ENCODE measurements at places on chromosomes 5 and 9.

DNA sequence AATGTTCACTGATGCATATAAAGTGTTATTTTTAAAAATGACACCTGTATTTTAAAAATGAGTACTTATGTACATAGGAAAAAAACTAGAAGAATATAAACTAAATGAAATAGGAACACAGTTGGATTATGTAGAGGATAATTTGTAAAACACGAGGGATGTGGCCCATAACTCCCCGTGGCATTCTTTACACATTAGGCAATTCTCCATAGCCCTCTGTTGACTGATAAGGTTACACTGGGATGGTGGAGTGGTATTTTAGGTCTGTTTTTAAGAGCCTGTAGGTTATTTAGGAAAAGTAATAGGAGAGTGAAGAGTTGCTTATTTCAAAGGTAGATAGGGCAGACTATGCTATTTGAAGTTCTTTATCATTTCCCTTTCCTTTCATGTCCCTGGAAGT, 1.8 kb downstream of the CAVIN4 start:
- DNase-seq: no peak

DNA sequence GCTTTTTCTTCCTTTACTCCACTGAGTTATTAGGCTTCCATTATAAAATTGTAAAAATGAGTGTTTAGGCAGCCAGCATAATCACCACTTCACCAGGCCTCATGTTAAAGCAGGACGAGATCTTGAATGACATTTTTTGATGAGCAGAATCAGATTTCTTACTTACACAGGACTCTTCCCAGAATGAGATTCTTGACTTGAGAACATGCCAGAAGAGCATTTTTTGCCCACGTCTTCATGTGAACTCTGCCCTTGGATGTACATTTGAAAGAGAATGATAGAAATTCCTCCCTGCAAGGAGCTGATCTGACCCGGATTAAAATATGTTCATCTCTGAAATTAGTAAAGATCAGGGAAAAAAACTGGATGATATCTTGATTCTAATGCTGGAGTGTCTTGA, 212.1 kb upstream of the ADRA1B start:
- no peak for DNase-seq

GRCh38 chr9:108272349-108272899, 583.4 kb downstream of the ACTL7B start:
- no peak for DNase-seq

GRCh38 chr9:91056917-91057316, 255.3 kb downstream of the SYK start:
- no peak for DNase-seq

GRCh38 chr5:133222979-133223378, 171.2 kb downstream of the HSPA4 start:
- no peak for DNase-seq

- no peak for DNase-seq
These were observed 53.2 kb upstream of the GRIA1 start for GRCh38 chr5:153437251-153437650.

GRCh38 chr5:176816791-176817347, 6.5 kb downstream of the UNC5A start:
- no peak for DNase-seq

GRCh38 chr9:115944166-115944948, 209.2 kb upstream of the PAPPA start:
- DNase-seq: no peak

DNA sequence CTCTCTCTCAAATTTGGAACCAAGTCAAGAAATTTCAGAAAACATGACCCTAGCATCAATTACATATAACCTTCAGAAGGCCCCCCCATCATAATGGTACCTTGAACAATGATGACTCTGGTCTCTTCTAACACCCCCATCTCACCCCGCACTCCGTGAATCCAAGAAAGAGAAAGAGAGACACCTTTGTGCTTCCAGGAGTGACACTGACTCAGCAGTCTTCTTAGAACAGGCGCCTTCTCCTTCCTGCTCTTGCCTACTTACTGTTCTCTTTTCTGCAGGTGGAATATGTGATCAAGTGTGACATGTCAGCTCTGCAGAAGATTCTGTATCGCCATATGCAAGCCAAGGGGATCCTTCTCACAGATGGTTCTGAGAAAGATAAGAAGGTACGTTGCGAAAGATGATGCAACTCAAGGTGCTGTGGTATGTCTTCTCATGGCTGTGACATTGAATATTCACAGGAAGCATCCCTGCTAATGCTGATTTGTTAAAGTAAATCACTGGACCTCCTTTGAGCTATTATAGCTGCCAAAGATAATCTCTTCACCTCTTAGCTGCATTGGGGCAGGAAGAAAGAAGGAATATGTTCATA, 81.3 kb downstream of the SMARCA2 start:
- no peak for DNase-seq

DNA sequence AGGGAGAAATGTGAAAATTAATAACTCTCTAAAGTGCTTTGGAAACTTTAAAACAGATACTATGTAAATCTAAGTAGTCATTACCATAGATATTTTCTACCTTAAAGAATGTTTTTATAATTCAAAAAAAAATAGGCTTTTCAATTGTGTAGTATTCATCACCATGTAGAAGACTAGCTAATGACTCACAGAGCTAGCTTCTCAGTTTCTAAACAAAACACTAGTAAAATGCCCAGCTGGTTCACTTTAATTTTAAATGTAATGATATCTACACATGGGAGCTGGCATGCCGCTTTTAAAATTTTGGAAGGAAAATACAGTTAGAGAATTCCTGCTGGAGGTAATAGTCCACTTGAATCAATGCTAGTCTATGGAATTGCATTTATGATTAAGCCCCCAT, 509.8 kb downstream of the CSNK1G3 start:
- no peak for DNase-seq

GRCh38 chr9:19050637-19051591, 1.7 kb downstream of the RRAGA start:
- no peak for DNase-seq

DNA sequence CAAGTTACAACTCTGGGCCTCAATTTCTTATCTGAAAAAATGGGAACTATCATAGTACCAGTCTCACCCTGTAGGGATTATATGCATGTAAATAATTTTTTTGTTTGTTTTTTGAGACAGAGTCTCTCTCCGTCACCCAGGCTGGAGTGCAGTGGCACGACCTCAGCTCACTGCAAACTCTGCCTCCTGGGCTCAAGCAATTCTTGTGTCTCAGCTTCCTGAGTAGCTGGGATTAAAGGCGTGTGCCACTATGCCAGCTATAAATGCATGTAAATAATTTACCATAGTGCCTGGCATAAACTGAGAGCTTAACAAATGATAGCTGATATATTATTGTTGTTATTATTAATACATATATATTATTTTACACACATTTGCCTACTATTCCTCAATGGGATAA, 3.0 kb upstream of the ARHGAP26 start:
- no peak for DNase-seq

DNA sequence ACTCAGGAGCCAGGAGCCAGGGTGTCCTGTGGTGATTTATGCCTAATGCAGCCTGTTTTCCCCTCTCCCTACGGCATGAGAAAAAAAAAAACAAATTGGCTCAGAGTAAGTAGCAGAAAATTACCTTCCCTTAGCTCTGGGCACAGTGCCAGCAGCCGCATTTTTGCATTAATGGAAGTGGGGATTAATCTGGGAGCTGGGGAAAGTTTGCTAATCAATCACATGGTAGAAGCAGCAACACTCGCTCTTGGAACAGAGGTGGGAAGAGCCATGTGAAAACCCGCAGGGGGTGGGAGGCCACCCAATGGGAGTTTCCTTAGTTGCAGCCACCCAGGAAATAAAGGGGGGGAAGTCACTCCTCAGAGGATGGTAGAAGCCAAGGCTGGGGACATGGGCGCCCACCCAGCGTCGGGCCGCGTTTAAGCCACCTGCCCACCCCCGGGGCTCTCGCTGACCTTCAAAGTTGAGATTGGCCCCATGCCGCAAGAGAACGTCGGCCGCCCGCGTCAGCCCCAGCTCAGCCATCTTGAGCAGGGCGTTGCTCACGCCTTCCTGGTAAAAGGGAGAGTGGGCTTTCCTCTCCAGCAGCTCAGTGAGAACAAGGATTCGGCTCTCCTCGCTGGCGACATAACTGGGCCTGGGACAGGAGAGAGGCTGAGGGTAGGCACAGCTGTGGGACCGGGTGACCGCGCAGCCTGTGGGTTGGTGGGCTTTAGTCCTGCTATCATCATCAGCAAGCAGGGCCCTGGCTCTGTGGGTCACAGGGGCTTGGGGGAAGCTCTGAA, 1.7 kb downstream of the ASB6 start:
- DNase-seq: no peak

DNA sequence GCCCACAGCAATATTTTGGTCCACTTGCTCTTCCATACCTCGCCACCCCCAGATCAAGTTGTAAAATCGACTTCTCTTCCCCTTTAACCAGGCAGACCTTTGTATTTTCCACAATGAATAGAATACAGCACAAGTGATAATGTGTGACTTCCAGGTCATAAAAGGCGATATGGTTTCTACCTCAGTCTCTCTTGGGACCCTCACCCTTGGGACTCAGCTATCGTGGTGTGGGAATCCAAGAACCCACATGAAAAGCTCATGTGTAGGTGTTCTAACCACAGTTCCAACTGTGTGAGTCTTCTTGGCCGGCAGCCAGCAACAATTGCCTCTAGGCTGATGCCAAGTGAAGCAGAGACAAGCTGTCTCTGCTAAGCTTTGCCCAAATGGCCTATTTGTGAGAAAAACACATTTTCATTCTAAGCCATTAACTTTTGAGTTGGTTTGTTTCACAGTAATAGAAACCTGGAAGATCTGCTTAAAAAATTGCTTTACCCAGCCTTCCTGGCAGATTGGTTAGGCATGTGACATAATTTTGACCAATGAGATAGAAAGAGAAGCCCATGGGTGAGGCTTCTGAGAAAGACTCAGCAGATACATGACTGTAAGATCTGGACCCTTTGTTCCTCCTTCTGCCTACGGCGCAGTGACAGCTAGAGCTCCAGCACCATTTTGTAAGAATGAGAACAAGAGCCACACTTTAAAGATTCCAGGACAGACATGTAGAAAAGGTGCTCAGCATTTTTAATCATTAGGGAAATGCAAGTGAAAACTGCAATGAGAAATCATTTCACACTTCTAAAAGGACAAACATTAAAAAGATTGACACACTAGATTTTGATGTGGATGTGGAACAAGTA, 18.3 kb upstream of the MLLT3 start:
- DNase-seq: no peak

DNA sequence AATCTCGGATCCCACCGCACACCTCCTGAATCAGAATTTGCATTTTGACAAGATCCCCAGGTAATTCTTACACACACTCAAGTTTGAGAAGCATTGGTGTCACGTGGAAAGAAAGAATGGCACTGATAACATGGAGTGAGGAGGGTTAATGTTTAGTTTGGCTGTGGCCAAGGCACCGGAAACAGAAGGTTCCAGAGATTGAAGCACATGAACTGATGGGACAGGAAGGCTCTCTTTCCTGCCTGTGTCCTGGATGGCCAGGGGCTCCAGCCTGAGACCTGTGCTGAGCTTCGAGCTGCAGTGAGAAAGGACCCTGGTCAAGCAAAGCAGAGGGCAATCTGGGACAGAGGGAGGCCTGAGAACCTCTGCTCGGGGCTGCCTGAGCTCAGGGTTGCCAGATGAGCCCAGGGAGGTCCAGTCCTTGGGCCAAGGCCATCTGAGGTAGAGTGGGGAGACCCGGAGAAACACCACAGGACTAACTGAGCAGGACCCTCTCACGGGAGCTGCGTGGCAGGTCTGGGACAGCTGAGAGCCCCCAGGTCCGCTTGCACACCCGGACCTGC, 27.3 kb downstream of the AFAP1L1 start:
- no peak for DNase-seq

DNA sequence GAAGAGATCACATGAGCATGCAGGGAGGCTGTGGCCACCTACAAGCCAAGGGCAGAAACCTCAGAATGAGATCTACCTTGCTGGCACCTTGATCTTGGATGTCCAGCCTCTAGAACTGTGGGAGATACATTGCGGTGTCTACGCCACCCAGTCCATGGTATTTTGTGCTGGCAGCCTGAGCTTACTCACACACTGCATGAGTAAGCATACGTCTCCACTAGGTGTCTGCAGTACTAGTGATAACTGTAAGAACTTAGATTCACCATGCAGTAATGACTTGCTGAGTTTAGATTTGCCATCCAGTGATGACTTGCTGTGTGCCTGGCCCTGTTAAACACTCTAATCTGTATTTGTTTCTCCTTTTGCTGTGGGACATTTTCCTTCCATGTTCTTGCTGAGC, 417.7 kb downstream of the GADD45G start:
- DNase-seq: no peak

DNA sequence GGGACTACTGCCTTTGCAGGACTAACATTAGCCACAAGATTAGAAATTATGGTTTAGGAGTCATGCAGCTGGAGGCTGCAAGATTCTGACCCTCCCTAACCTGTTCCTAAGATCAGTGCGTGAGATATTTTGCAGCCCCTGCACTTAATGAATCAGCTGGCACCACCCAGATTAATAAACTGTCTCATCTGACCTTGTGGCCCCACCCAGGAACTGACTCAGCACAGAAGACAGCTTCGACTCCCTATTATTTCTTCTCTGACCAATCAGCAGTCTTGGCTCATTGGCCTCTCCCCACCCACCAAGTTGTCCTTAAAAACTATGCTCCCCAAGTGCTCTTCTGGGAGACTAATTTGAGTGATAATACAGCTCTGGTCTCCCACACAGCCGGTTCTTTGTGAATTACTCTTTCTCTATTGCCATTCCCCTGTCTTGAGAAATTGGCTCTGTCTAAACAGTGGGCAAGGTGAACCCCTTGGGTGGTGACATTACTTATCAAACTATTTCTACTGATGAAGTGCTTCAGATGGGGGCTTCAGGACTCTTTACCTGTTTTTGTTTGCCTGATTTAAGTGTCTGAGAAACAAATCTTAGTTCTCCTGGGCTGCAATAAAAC, 17.0 kb downstream of the CTSL start:
- DNase-seq: no peak

DNA sequence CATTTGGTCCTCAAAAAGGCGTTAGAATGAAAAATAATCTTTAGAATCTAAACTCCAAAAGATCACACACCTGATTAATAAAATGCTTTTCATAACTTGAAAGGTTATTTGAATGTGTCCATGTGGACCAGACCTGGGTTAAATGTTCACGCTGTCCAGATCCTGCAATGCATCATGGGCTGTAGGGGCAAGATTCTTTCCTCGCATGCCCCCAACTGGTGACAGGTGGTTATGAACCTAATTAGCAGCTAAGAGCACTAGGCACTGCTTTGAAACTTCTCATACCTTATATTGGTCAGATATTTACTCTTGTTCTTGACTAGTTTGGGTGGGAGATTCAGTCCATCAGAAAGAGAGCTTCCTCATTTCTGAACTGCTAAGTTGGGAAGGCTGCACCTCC, 19.3 kb upstream of the PIP5K1B start:
- DNase-seq: no peak

- no peak for DNase-seq
These were observed 15.8 kb downstream of the SLC25A48 start for GRCh38 chr5:135850231-135850630.

- no peak for DNase-seq
These were observed 133.2 kb upstream of the IRX4 start for GRCh38 chr5:2015961-2016360.

GRCh38 chr5:160018945-160019625, 10.1 kb downstream of the TTC1 start:
- no peak for DNase-seq

DNA sequence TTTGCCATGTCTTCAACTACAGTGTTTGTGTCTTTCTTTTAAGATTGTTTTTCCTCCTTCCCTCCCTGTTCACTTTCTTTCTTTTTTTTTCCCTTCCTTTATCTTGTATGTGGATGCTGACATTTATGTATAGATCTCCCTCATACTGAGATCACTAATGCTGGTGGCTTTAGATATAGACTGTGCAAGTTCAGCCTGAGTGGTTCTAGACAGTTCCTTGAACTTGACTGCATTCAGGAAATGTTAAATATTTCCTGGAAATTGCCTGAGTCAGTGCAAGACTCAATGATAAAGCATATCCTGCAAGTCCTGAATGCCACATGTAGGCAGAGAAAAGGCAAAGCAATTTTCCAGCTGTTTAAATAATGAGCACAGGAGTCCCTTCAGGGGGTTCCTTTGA, 182.5 kb upstream of the NR3C1 start:
- DNase-seq: no peak

All from left renal pelvis (tissue), 4 donors.